ENCODE measurements at places on chromosomes 16 and 17.

DNA sequence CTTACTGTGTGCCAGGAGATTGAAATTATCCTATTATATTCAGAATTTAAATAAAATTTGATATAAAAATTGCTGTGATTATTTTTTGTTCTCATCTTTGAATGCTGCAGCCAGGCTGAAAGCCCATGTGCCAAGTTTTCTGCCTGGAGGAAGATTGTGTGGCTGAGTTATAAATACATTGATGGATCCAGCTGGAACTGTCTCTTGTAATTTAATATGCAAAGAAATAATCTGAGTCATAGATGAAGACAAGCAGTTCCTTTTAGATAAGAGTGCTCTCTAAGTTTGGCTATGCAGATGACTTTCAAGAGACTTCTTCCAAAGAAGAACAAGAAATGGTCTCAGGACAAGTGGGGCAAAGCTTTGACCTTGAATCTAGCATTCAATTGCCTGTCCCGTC, 871.0 kb downstream of the CDH11 start:
- DNase-seq, result no peak

DNA sequence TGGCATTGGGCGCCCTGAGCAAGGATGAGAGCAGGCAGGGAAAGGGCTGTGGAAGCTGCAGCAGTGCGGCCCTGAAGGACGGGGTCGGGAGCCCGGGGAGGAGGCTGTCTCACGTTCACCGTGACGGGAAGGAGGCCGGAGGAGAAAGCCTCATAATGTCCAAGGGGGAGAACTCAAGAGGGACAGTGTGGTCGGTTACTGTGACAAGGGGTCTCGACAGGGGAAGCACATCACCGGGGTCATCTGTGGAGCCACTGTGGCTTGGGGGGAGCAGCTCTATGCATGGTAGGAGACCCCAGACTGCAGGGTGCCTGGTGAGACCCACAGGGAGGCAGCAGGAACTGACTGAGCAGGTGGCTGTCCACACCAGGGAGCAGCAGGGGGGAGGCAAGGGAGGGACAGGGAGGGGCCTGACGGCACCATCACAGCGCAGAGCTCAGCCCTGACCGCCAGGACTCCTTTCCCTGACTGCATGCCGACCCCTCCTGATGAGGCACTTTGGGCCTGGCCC, 154.6 kb upstream of the CHMP6 start:
- DNase-seq, result no peak

- no peak for DNase-seq
Measured at GRCh38 chr17:62030264-62030663, 34.8 kb downstream of the MED13 start.

- peak; percentile 28 for DNase-seq
Measured at GRCh38 chr17:70144260-70144846, 25.0 kb upstream of the KCNJ2 start.

- no peak for DNase-seq
Measured at GRCh38 chr16:30380072-30380802, 2.1 kb downstream of the SEPTIN1 start.

GRCh38 chr16:68790130-68790761, 53.1 kb upstream of the TANGO6 start:
- DNase-seq, result no peak

GRCh38 chr17:67183531-67183930, 61.5 kb downstream of the HELZ start:
- DNase-seq, result no peak

DNA sequence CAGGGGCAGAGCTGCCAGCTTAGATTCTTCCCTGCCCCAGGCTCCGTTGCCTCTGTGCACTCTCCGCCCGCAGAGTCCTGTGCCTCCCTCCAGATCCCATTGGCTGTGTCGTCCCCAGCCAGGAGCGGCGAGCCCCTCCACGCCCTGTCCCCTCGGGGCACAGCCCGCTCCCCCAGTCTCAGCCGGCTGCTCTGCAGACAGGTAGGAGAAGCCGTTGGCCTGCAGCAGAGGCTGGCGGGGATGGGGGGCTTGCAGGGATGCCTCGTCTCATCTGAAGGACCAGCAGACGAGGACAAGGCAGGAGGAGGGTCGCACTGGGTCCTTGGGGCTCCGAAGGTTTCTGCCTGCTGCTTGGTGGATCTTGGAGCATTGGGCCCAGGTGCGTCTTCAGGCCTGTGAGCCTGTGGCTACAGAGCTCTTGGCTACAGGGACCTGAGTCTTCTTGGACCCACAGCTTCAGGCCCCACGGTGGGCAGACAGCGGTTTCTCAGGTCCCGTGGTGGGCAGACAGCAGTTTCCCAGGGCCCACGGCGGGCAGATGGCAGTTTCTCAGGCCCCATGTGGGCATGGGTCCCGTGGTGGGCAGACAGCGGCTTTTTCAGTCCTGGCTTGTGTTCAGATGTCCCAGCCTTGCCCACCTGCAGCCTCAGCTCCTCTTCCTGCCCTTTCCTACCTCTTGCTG, 6.0 kb downstream of the TPSG1 start:
- no peak for DNase-seq

Data from inflammatory macrophage (primary cell).